ENCODE measurements at places on chromosomes 6 and 20.

DNA sequence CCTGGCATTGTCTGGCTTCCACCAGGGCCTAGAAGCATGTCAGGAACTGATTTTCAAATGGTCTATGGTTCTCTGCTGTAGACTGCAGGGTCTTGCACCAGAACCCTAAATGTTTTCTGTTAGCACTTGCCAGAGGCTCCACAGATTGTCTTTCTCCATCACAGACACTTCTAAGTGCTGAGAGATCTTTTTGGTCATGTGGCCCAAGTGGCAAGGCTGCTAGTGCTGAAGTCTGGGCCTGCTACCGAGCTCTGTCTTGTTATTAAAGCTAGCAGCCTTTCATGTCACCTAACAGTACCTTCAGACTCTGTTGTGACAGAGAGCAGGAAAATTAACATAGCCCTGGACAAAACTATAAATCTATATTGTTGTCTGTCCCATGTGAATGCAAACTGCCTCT lies 120.7 kb upstream of the BACH2 start:
- no peak for DNase-seq

- DNase-seq = peak; percentile 93
Measured at GRCh38 chr20:53773792-53774401, 180.3 kb upstream of the ZNF217 start.

DNA sequence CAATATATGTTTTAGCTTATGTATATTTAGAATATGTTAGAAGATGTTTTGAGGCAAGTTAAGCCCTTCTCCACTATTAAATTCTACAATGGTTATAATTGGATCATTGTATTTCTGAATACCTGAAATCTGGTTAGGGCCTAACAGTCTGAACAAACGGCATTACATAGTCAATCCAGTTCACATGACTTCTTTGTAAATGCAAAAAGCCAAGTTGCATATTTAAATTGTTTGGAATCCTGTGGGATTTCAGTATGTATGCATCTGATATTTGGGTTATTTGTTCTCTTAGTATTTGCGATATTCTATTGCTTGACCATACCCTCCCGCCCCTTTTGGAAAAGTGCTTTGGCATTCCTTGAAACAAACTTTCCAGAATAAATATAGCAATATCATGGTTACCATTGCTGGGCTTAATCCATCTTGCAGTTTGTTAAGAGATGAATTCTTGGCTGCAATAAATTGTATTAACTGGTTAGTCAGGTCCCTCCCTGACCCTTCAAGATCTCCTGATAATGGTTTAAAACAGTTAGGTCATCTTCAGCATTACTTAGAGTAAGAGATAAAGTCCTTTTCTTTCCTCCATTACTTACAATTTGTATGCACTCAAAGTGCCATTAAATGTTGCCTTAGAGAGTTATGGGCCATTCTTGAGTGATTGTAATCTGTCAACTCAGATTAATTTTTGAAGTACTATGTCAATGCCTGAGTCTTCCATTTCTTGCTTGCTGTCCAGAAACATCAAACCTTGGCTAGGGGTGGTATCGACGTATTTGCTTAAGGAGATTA lies 36.5 kb downstream of the LRRC1 start:
- no peak for DNase-seq

DNA sequence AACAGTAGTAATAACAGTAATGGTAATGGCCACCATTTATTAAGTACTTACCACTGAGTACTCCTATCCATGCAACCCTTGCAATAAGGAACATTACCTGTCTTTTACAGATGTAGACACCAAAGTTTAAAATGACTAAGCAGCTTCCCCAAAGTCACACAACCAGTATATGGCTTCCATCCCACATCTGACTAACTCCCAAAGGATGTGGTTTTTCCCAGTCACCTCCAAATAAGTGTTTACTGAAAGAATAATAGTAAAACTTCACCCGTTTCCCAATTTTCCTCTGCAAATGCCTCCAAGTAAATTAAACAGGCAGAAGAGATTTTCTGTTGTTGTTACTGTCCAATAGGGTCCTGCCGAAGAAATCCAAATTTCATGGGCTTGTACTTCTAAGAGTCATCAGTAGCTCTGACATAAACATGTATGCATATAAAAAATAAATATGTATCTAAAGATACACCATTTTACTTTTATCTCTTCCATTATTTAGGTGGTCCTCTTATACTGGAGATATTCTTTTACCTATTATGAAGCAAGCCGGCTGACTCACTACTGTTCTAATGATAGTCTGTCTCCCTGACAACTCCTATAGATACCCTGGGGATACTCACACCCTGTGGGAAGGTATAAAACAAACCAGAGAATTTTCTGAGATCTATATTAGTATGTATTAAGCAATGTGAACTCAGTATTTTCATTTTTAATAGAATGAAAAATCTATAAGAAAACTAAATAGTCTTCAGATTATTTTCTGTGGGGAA lies 77.9 kb upstream of the ID4 start:
- peak; percentile 78 for DNase-seq

DNA sequence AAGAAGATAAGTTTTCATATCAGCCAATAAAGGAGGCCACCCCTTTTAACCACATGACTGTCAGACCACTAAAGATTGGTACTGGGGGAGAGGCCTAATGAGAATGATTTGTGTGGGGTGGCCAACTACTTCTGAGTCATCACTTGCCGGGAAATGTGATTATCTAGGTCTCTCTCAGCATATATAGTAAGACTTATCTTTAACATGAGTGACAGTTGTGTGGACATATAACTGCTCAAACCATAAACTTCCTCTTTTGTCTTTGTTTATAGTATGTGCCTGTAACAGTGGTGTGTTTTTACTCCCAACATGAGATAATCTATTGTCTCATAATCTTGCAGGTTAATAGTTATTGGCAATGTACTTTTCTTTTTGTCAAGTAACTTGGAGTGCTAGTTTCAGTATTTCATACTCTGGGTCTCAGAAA lies 312.4 kb downstream of the CDKAL1 start:
- peak; percentile 26 for DNase-seq

DNA sequence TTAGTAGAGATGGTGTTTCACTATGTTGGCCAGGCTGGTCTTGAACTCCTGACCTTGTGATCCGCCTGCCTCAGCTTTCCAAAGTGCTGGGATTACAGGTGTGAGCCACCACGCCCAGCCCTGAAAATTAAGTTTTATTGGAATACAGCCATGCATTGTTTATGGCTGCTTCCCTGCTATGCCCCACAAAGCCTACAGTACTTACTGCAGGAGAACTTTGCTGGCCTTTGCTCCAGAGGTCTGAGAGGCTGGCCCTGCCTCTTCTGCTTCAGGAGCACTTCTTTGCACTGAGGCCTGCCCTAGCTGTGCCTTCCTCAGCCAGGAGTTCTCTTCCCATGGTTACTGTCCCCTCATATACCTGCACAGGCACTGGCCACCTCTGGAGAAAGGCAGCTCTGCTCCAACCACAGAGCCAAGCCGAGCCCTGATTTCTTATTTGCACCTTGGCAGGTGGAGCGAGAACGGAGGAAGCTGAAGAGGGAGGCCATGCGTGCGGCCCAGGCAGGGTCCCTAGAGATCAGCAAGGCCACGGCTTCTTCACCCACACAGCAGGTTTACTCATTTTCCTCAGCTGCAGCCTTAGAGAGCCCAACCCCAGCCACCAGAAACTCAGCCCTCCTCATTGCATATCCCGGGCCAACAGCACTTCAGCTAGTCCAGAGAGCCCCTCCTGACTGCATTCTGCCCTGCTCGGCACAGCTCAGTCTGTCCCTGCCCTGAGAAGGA lies 20.8 kb downstream of the C20orf173 start:
- no peak for DNase-seq

DNA sequence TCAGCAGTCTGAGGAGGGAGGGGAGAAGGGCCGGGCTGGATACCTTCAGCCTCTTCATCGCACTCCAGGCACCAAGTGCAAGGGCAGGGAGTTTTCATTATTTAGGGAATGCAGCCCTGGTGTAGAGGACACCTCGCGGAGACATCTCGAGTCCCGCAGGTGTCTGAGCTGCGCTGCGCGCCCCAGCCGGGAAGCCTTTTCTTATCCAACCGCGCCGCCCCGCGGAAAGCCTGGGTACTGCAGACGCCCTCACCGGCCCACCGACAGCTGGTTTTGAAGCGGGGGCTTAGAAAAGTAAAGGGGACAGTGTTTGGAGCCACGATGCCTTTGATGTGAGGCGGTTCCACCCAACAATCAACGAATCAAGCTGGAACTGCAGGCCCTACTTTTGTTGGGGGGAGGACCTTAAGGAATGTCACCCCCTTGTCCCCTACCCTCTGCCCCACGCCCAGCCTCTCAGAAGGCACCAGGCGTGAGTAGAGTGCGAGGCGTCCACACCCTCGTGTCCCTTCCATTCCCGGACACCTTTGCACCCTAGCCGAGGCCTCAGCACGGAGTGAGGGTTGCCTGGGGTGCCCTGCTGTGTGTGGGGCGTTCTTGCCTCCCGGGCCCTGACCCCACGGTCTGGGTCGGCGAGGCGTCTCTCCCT lies 8.6 kb downstream of the NKX2-2 start:
- DNase-seq = no peak

GRCh38 chr6:134510920-134511319 lies 193.0 kb upstream of the SGK1 start:
- DNase-seq = no peak

DNA sequence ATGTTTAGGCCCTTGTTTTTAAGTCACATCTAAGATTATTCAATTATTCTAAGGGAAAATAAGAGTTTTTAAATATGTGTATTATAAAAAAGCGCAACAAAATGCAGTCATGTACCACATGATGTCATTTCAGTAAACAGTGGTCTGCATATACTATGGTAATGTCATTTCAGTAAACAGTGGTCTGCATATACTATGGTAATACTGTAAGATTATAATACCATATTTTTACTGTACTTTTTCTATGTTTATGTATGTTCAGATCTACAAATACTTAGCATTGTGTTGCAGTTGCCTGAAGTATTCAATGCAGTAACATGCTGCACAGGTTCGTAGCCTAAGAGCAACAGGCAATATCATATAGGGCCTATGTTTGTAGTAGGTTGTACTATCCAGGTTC lies 21.4 kb downstream of the MEI4 start:
- DNase-seq = no peak

DNA sequence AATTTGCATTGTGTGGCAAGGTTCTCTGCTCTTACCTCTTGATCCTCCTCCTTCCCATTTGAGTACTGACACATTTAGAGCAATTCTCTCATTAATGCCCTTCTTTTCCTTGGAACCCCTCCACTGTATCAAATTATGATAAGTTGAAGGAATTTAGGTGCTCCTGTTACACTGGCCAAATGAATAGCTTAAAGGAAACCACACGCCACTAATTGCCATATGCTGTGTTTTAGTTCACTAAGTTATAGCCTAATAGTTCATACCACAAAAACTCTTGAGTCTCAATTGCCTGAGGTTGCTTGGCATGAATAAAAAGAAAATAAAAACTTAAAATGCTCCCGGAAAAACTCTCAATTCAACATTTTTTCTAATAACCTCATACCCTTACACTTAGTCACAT lies 1239.3 kb downstream of the EPHA7 start:
- no peak for DNase-seq

- DNase-seq = peak; percentile 16
Measured at GRCh38 chr20:40797425-40797824, 108.4 kb upstream of the MAFB start.

DNA sequence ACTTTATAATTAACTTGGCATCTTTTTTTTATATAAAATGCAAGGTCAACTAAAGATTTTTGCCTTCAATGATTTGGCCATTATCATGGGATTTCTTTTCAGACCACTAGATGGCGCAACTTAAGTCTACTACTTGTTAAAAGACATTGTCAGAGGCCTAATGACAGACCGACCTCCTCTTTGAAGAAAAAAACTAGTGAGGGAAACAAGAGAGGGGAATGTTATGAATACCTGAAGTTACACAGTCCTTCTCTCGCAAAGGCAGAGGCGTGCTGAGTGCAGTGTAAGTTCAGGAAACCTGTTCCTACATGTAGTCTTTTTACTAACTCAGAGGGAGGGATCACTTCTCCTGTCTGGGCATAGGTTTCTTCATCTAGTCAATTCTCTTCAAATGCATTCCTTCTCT lies 9.3 kb downstream of the TRAPPC3L start:
- peak; percentile 70 for DNase-seq

DNA sequence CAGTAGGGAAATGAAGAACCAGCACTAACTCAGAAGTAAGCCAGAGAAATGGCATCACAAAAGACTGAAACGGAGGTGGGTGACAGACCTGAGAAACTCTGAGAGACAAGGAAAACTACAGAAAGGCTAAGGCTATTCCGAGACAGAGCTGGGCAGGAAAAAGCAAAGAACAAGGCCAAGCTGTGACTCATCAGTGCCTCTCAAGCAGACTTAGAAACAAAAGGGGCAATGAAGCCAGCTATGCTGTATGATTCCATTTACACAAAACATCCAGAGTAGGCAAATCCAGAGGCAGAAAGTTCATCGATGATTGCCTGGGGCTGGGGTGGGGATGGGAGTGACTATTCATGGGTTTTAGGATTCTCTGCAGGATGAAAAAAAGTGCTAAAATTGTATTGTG lies 50.0 kb downstream of the SLC23A2 start:
- DNase-seq = peak; percentile 88

GRCh38 chr6:133705731-133706130 lies 183.2 kb upstream of the TCF21 start:
- DNase-seq = peak; percentile 85

GRCh38 chr20:5835321-5835821 lies 85.2 kb downstream of the SHLD1 start:
- peak; percentile 70 for DNase-seq

DNA sequence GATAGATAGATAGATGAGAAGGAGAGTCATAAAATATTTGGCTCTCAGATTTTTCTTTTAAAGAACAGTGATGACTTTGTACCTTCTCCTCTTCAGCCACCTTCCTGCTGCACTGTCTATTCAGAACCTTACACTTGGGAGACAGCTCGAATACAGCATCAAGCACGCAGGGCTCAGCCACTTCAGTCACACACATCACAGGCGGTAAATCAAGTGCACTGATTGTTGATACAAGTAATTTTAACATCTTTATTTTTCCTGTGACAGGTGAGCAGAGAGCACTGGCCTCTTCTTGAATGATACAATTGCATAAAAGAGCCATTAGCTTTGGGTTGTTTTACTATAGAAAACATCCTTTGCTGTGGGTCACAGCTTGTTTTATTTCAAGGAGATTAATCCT lies 1118.5 kb upstream of the EYS start:
- no peak for DNase-seq

DNA sequence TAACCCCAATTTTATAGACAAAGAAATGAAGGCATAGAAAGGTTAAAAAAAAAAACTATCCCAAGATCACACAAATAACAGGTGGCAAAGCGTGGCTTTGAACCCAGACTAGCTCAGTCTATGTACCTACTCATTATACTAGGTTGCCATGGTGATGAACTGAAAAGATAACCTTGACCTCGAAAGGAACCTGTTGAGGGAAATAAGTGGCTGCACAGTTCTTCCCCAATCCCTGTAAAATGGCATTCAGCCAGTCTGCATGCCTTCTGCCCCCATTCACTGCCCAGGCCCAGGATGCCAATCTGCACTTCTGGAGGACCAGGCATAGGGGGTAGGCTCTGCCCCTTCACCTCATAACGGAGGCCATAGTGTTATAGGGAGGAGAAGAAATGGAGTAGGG lies 295.2 kb downstream of the PTPRT start:
- no peak for DNase-seq
